Gastroesophageal sphincter (tissue), 4 donors: ENCODE measurements at places on chromosomes 12 and 14. TPM values are rescaled to one million over a fixed set of nuclear protein-coding genes. Genes with fewer than 3 reads are reported as not detected.
A peak's percentile ranks its signal among the peaks of the same experiment; 100 is the strongest.

DNA sequence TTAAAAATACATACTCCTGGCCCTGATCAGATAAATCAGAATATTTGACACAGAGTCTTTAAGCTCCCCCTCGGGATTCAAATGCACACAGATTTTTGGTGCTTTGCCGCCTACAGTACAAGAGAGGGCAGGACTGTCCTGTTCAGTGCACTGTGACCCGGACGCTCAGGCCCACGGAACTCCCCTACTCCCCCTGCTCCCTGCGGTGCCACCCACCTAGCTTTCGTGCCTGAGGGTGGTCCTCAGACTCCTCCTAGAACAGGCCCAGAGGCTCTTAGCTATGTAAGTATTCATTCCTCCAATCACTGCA is 13.7 kb upstream of the SERPINA3 start:
- no peak for ATAC-seq

Gene KRT78
- total RNA-seq = 0.27 TPM

- peak; percentile 82 for ATAC-seq
These were observed at the start of gene ASIC1 for GRCh38 chr12:50057000-50057841. TSS of gene ASIC1 (plus strand) at chr12:50057596. CDS start at chr12:50058767, 1,171 bp downstream.

Gene CD69
- 2.6 TPM for total RNA-seq
